ENCODE measurements at places on chromosomes 3 and 15.

GRCh38 chr3:177694316-177694715, 497.0 kb upstream of the TBL1XR1 start:
- DNase-seq, result no peak

- no peak for DNase-seq
Measured at GRCh38 chr15:80556694-80557367, 138.3 kb upstream of the ABHD17C start.

GRCh38 chr3:44359146-44359751, 20.7 kb downstream of the TCAIM start:
- peak; percentile 34 for DNase-seq

- DNase-seq, result no peak
Measured at GRCh38 chr3:177385186-177385585, 187.9 kb upstream of the TBL1XR1 start.

DNA sequence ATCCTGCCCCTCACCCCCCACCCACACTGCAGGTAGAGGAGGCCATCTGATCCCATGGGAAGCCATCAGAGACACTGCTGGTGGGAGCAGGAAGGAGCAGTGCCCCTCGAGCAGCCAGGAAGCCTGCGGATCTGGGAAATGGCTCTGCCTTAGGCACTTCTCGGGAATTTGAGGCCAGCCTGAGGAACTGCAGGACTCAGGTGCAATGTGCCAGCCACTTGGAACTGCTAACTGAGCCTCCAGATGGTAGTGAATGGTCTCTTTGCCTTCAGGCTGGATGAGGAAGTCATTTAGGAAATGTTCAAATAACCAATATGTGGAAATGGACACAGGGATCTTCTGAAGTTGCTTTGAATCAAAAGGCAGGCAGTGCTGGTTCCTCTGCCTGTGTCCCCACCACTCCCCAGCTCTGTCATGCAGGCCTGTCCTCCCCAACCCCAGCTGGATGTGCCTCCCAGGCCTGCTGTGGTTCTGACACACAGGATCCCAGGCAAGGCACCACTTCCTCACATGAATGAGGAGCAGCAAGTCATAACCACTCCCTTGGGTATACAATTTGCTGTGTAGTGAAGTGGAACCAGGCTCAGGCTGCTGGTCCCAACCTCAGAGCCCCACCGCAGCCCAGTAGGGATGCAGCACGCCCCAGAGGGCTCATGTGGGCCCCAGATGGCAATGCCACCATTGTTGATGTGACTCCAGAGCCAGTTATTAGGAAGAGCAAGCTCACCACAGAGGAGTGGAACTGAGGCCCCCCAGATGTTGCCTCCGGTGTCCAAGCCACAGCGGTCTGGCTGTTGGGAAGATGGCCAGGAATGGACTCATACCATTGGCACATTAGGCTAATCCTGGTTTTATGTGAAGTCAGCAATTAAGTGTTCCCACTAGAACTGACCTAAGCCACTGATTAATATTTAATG, 46.5 kb upstream of the LIMD1 start:
- no peak for DNase-seq

- DNase-seq, result no peak
Measured at GRCh38 chr15:26771168-26771567, 1.7 kb downstream of the GABRB3 start.

DNA sequence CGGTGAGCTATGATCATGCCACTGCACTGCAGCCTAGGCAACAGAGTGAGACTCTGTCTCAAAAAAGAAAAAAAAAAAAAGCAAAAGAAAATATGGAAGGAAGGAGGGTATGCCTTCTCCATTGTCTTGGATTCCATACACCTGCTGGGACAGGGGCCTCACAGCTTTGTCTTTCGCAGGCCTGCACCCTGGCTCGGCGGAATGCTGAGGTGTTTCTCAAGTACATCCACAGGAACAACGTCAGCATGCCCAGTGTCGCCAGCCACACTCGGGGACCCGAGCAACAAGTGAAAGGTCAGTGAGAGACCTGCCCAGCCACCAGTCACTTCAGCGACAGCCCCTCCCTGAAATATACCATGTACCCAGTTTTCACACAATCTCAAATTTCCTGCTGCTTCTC, 288.5 kb upstream of the UMPS start:
- DNase-seq, result no peak

- no peak for DNase-seq
Measured at GRCh38 chr3:115788921-115789470, 165.7 kb downstream of the GAP43 start.

DNA sequence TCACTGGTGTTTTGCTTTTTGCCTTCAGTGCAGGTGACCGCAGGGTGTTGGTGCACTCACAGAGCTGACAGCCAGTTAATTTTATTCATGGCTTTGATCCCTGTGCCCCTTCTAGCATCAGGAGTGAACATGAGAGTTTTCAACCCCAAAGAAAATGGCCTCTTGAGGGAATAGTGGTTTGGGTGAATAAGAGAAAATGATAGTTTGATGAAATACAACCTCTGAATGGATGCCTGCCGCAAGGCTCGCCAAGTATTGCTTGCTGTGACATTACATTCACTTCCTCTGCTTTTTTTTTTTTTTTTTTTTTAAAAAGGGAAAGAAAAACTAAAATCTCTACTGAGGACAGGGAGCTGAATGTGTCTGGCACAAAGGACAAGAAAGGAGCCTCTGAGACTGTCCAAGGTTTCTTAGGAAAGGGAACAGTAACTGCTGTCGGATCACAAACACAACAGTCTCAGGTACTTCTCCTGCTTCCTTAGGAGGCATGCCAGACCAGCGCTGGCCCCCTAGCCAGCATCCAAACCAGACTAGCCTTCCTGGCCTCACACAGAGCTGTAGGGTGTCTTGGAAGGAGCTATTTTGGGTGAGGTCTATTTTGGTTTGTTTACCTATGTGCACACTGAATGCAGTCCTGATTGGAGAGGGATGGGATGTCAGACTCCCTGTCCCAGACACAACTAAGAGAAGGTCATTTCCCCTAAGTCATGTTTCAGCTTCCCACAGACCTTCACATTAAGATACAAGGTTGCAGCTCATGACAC, 29.0 kb downstream of the CCDC80 start:
- no peak for DNase-seq

- no peak for DNase-seq
Measured at GRCh38 chr15:64694816-64695215, 80.6 kb downstream of the RBPMS2 start.

DNA sequence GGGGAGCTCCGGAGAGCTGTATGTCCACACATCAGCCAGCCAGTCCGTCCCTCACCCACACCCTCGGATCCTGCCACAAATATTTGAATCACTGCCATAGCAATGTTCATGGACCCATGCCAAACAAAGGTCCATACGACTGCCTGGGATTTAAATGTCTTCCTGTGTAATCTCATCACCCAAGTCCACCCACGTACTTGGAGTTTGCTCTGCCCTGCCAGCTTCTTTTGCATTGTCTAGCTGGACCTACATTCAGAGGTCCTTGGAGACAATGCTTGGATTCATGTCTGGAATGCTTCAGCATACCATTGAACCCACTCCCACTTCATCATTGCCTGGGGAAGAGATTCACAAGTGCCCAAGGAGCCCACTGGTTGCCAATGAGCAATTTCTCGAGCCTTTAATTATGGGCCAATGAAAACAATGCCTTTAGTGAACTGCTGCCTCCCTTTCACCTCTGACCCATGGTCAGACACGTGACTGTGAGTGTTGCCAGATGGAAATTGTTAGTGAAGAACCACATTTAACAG, 90.4 kb upstream of the PHLDB2 start:
- no peak for DNase-seq

DNA sequence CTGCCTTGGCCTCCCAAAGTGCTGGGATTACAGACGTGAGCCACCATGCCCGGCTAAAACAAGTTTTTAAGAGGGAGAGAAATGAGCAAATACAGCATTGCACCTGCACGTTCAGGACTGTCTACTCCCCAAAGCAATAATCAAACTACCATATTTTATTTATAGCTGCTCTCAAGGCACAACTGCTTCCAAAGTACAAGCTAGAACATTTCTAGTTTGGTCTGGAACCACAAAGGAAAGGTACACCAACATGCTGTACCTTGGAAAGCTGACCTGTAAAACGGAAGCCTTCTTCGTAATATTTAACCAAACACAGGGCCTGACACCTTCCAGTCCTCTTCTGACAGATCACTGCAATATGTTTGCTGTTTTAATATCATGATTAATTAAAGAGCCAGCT, 14.5 kb upstream of the VGLL4 start:
- DNase-seq, result no peak

GRCh38 chr3:125003859-125004595, 51.8 kb downstream of the HEG1 start:
- no peak for DNase-seq

DNA sequence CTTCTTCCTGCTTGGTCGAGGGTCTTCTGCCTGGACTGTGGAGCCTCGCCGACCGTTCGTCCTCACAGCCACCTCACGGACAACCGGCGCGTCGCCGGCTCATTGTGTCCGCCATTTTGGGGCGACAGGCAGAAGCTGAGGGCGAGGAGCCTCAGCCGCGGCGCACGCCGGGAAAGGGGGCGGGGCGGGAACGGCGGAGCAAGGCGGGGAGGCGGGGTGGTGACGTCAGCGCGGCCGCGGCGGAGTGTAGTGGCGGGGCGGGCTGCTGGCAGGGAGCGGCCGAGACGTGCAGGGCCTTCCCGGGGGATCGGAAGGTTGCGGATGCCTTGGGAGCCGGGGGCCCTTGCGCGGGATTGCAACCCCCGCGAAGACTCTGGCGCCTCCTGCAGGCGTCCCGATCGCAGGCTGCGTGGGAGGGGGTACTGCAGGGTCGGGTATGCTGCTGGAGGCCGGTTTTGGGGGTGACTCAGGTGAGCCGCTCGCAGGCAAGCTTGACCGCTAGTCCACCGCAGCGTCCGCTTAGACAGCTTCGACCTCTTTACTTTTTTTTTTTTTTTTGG, at the start of gene WDR82:
Gene WDR82 (minus strand): TSS at position 140 of the 560 bp plus-strand sequence. CDS start 288 bp downstream, outside the sequence.
- DNase-seq, result peak; percentile 76

DNA sequence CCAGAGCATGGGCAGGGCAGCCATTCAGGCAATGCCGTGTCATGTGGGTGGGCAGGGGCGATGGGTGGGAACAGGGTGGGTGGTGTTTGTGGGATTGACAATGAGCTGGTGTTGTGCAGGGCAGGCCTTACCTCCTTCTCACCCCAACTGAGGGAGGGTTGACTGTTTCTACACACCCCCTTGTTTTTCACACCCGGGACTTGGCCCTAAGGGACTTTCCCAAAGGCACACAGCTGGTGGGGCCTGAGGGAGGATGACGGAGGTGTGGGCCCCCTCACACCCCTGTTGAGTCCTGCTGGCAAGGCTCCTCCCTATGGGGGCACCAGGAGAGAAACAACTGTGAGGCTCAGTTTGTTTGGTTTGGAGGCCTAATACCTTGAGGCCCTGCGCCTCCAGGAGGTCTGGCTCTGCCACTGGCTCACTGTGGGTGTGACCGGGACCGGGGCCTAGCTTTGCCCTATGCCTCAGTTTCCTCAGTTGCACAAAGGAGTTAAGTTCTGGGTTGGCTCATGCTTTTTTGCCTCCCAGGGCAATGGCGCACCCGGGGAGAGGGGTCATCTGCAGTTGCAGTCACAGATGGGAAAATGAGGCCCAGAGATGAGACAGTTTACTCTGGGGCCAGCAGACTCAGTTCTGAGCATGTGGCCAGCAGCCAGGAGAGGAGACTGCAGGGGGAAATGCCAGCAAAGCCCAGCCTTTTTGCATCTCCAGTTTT, 5.1 kb upstream of the DNAH1 start:
- no peak for DNase-seq

GRCh38 chr15:39204031-39204430, 376.8 kb upstream of the THBS1 start:
- DNase-seq, result no peak

GRCh38 chr3:134721214-134721613, 70.4 kb upstream of the KY start:
- no peak for DNase-seq

- DNase-seq, result no peak
Measured at GRCh38 chr3:184300378-184300720, 1.3 kb downstream of the PSMD2 start.

DNA sequence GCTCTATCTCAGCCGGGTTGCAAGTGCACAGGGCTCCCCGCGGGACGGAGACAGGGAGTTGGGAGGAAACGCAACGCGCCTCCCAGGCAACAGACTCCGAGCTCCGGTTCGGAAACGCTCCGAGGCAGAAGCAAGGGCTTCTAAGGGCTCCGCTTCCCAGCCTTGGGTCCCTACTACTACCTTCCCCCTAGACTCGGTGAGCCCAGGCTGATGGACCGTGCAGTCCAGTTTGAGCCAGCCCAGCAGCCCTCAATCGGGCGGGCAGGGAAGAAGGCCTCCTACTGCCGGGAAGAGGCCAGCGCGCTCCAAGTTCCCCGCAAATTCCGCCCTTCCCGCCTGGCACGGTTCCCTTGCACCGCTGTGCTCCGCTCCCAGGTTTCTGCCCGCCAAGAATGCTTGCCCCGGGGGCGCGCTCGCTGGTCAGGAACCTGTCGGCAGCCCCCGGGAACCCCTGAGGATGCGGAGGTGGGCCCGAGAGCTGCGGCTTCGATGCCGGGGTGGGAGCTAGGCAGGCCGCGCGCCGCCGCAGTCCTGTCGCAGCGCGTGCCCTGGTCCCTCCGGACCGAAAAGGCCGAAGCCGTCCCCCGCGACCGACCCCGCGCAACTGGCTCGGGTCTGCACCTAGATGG, 728 bp downstream of the TRANK1 start:
- peak; percentile 71 for DNase-seq

DNA sequence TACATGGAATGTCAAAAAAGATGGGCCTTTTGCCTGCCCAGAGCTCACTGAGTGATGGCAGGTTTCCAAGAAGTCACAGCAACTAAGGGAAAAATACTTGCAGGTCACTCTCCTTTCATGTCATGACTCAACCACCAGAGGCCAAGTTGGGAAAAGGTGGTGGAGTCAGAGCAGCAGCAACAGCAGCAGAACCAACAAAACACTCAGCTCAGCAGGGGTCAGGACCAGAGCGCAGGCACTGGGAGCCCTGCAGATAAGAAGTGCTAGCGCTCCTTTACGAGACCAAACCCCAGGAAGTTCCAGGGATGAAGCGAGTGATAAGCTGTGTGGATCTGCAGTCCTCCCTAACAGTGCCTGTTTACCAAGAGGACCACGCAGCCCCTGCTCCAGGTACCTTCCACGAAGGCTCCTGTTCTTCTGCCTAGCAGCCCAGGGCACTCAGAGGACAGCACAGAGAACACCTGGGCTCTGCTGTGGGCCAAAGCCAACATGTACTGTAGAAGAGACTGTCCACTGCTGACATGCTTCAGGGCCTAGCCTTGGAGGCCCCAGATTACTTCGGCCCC, 26.0 kb downstream of the POC1A start:
- DNase-seq, result peak; percentile 72

DNA sequence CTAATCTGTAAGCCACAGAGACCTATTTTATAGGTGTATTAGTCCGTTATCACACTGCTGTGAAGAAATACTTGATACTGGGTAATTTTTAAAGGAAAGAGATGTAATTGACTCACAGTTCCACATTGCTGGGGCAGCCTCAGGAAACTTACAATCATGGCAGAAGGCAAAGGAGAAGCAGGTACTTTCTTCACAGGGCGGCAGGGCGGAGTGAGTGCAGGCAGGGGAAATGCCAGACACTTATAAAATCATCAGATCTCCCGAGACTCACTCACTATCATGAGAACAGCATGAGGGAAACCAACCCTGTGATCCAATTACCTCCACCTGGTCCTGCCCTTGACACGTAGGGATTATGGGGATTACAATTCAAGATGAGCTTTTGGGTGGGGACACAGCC, 108.7 kb downstream of the GALK2 start:
- DNase-seq, result no peak

GRCh38 chr3:15924914-15925313, 127.1 kb upstream of the ANKRD28 start:
- DNase-seq, result no peak

Measured in HuH-7.5 (cell line).